ENCODE measurements at places on chromosomes 2 and 18.

DNA sequence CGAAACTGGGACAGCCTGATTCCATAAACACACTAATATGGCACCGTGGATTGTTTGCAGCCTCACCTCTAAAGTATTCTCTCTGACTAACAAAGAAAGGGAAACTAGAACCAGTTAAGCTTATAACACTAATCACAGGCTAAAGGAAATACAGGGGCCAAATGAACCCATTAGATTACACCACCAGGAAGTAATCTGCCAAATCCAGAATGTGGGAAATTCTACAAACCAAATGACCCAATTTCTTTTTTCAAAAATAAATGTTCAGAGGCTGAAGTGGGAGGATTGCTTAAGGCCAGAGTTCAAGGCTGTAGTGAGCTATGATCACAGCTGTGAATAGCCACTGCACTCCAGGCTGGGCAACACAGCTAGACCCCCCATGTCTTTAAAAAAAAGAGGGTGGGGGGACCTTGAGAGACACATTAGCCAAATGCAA, 1.5 kb upstream of the MPPE1 start:
- DNase-seq = no peak

DNA sequence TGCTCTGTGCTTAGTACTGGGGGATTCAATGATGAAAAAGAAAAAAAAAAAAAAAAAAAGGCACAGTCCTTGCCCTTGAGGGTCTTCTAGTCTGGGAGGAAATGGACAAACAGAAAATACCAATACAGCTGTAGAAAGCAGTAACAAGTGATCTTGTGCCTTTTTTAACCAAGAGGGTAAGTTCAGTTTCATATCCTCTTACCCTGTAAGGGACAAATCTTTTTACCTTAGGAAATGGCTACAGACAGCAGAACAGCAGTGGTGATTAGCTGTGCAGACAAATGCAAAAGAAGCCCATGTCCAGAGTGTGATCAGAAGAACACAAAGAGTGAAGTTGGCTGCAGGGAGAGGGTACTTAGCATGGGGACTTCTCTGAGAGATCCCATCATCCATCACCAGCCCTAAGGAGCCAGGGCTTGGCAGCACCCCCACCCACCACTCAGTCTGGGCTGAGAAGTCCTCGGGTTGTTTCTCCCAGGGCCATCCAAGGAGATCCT, 102.9 kb downstream of the ALPK2 start:
- DNase-seq = no peak

DNA sequence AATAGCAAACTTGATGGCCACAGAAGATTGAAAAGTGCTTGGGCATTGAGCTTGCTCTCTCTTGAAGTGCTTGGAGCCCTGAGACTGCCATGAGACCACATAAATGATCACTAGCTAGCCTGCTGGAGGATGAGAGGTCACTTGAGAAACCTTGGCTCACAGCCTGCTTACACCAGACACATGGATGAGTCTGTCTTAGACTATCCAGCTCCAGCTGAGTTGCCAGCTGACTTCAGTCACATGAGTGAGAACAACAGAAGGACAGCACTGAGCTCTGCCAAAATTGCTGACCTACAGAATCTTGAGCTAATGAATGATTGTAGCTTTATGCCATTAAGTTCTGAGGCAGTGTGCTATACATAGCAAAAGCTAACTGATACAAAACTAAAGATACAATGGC, 18.1 kb downstream of the NABP1 start:
- DNase-seq = no peak

- DNase-seq = no peak
Measured at GRCh38 chr2:186544255-186544675, 45.6 kb upstream of the ITGAV start.

All from activated gamma-delta T cell treated with anti-CD3 and anti-CD28 coated beads, Interleukin-2, amount 50 U/mL, for 16 hours (primary cell).